ENCODE measurements at places on chromosomes 2 and 18.

DNA sequence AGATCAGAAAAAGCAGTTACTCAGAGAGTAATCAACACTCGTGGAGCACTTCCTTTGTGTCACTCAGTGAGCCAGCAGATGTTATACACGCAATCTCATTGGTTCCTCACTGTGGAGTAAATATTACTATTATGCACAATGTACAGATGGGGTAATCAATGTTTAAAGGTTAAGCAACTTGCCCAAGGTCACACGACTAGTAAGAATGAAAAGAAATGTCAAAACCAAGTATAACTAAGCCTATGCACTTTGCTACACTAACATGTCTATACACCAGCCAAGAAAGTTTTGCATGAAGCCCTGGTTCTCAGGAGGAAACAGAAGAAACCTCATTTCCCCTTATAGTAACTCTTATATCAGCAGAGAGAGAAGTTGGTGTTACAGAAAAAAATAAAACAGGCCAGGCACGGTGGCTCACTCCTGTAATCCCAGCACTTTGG is 5.4 kb downstream of the METTL21A start:
- DNase-seq = peak; percentile 22

- DNase-seq = no peak
These were observed 98.2 kb upstream of the ASAP2 start for GRCh38 chr2:9108210-9108967.

DNA sequence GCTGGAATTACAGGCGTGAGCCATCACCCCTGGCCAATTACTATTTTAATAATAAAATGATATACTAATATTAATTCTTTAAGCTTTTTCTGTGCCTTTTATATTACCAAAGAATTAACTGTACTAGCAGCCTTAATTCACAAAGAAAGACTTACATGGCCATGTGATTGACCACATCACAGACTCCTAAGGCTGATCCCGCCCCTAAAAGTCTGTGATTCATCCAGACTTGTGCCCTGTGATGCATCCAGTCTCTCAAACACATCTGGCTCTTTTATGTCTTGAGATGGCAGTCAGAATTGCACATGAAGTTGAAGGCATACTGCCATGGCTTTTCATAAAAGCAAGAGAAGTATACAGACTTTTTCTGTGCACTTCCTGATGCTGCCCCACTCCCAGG is 91.7 kb downstream of the DTNA start:
- DNase-seq = no peak

- DNase-seq = no peak
These were observed 124.0 kb upstream of the GATA6 start for GRCh38 chr18:22045221-22045918.

GRCh38 chr18:28729321-28729720 is 552.4 kb upstream of the CDH2 start:
- DNase-seq = no peak

- no peak for DNase-seq
These were observed 344.8 kb downstream of the TGIF1 start for GRCh38 chr18:3794537-3795348.

DNA sequence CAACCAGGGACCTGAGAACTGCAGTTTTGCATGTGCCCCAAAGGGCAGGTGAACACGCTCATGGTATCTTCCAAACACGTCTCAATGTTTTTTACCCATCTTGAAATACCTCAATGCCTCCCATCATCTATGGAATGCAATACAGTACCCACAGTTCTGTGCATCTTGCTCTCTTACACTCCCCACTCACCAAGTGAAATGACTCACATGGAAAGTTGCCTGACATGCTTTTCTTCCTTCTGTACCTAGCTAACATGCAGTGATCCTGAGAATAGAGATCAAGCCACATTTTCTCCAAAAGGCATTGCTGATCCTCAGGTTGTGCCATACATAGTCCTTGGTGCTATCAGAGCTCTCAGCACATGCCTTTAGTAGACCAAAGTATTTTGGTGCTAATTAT is 373.9 kb downstream of the GPD2 start:
- no peak for DNase-seq

Measured in CD4-positive, alpha-beta T cell treated with Interleukin-1 beta for 1 hour (primary cell).